ENCODE measurements at places on chromosomes 16 and 17. TPM values are rescaled to one million over a fixed set of nuclear protein-coding genes. Genes with fewer than 3 reads are reported as not detected.

Gene TK1
- 31.1 TPM for total RNA-seq

Gene NPIPA2
- total RNA-seq = not detected

Gene KIF2B
- not detected for total RNA-seq

Gene PRR29
- total RNA-seq = 0.52 TPM

Gene EXOC3L1
- total RNA-seq = 0.34 TPM

Gene NPW
- total RNA-seq = 0.47 TPM

Gene CES1
- 0.60 TPM for total RNA-seq

Gene FAM171A2
- total RNA-seq = 8.8 TPM

Gene LHX1
- total RNA-seq = not detected

Gene ITGB4
- total RNA-seq = under 0.01 TPM

All from bronchial smooth muscle cell (primary cell).